GM23248 (cell line): ENCODE measurements at places on chromosomes 2 and 18.

DNA sequence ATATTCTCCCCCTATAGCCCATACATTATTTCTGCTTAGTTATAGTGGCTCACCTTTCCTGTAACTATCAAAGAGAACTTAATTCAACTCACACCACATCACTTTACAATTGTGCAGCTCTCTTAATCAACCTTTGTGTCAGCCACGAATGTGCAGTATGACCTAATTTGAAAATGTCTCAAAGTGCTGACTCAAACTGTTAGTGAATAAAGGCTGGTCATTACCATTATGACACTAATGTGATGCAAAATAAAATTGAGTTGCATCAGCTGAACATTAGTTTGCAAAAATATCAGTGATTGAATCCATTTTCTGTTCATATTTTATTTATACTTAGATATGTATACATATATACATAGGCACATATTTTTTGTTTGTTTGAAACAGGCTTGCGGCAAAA, 251.8 kb downstream of the MEIS1 start:
- DNase-seq, result peak; percentile 52

DNA sequence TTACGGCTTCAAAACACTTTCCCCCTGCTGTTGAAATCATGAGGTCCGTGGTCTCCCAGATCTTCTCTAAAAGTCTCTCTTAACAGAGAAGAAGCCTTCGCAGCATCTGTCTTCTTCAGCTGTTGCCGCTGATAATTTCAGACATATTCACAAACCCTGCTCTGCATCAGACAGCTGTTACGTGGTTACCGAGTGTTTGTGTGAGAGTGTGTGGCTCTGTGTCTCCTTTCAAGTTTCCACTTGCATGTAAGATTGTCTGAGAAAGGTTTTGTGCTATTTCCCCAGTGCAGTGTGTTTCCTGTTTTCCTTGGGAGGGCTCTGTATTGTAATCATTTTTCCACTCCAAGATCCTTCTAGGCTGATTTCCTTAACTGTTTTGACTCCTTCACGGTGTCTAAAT, 32.8 kb downstream of the MAIP1 start:
- DNase-seq, result no peak

GRCh38 chr2:235468978-235469655, 24.7 kb upstream of the AGAP1 start:
- DNase-seq, result peak; percentile 97

GRCh38 chr2:26559044-26559405, 81.1 kb upstream of the OTOF start:
- DNase-seq, result no peak

DNA sequence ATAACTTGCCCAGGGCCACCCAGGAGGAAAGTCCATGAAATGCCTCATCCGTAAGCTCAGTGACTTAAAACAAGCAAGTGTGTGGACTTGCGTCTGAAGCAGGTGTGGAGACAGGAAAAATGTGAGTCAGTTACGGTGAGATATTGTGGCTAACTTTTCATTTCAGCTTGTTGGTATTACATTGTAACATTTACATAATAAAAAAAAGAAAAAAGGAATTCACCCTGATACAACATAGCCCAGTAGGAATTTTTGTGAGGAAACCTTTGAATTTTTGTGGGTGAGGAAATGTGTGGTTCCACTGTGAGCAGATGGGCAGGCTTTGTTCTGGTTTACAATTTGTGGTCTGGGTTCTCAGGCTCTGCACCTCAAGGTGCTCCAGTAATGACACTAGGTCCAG, 33.7 kb upstream of the LYPD6B start:
- peak; percentile 62 for DNase-seq

DNA sequence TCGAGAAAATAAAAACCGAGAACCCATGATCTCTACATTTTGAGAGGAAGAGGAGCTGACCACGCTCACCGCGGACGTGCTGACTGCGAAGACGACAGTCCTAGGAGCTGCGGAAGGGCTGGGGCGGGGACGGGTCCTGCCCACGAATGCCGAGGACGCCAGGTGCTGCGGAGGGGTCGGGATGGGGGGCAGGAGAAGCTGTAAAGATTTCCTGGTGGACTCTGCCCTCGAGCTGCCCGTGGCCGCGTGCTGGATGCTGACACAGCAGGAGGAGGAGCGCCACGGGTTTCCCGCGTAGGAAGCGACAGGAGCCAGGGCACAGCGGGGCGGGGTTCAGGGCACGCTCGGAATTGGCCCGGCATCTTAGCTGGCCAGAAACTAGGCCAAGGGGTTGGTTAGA, 22.2 kb downstream of the ZSCAN30 start:
- DNase-seq, result no peak

DNA sequence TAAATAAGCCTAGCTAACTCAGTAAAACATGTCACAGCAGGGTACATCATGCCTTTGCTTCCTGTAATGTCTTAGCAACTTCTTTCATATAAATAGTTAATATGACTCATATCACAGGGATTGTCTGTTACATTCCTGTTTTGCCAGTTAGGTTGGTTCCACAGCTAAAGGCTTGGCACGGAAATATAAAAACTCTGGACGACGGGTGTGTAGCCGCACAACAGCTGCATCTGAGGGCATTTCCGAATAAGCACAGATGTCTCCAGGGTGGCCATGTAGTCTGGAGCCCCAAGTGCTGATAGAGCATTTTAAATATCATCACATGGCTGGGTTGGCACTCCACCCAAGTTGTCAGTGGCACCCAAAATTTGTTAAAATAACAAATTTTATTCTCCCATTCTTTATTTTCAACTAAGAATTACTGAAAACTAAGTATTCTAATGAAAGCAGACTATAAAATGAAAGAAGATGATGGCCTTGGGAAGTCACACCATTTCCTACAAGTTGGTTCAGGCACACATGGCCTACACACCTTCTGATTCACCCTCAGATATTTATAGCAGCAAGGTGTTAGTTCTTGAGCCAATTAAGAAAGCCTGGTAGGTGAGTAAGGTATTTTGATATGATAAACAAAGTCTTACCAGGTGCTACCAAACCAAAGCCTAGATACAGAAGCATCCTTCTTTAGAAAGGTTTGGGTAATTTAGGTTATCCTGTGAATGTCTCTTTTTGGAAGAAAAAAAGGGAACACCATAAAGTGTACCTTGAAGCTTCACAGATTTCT, 61.8 kb upstream of the STK17B start:
- peak; percentile 86 for DNase-seq

GRCh38 chr18:7301094-7301493, 70.2 kb downstream of the LRRC30 start:
- no peak for DNase-seq

DNA sequence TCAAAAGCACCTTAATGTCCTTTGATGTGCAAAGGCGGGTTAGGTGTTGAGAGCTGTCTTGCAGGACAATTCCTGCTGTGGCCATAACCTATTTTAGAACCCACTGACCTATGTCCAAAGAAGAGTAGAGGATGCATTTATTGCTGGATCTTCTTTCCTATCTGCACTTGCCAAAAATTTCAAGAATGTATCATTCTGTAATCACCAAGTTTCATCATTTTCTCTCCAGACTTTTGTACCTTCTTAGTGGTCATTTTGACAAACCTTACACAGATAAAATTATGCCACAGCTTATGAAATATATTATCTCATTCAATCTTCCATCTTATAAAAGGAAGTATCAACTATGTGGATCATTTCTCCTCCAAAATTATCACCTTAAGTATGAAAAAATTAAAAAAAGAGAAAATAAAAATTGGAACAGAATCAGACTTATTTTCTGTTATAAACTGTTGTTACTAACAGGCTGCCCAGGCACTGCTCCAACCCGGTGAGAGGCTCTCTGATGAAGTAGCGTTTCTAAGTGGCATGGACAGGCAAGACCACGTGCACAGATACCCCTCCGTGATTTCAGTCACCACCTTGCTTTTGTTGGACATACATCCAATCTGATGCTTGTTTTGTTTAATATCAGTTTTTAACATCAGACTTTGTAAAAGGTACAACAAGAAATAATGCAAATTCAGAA, 559.9 kb upstream of the ID2 start:
- peak; percentile 57 for DNase-seq

GRCh38 chr2:12534646-12535263, 182.0 kb upstream of the TRIB2 start:
- DNase-seq, result peak; percentile 97

GRCh38 chr2:21386666-21387065, 262.9 kb downstream of the TDRD15 start:
- no peak for DNase-seq

DNA sequence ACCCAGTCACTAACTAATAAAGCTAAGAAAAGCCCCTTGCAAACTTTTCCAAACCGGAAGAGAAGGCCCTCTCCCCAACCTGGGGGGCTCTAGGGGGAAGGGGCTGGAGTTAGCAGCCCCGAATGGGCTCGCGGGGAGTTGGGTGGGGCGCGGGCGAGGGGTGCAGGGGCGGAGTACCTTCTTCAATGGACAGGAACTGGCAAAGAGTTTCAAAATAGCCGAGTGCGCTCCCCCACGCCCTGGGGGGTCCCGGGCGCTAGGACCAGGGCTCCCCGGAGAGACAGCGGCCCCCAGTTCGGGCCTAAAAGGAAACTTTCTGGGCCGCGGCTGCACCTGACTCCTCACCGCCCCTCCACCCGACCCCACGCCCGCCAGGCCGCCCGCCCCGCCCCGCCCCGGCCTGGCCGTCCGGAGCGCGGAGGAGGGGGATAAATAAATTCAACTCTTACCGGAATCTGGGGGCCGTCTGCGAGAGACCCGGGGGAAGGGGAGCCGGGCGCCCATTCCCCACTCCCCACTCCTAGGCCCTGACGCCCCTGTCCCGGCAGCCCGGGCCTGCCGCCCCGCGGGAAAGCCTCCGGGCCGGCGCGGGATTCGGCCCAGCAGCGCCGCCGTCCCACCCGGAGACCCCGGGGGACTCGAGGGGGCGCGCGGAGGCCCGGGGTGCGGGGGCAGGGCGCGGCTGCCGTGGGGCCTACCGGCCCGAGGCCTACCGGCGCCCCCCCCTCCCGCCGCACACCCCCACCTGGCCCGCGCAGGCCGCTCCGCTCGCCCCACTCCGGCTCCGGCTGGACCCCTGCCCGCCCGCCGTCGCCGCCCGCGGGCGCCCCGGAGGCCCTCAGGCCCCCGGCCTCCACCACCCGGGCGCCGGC, 868 bp downstream of the INO80D start:
- DNase-seq, result peak; percentile 58

GRCh38 chr2:205915130-205915524, 170.8 kb downstream of the INO80D start:
- DNase-seq, result peak; percentile 21

DNA sequence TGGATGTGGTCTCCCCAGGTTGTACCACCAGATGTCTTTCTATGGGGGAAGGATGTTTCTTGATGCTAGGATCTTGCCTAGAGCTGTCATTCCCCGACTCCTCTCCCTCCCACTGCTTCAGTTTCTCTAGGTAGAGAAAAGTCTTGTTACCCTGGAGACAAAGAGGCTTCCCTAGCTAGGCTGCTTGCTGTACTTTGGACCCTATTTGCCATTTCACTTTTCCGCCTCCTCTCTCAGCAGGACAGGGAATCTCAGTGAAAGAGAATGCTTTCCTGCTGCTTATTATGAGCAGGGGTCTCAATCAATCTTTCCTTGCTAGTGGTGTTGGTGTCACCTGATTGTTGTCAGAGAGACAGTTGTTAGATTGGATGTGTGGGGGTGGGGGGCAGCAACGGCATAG, 818.8 kb upstream of the GYPC start:
- DNase-seq, result no peak

DNA sequence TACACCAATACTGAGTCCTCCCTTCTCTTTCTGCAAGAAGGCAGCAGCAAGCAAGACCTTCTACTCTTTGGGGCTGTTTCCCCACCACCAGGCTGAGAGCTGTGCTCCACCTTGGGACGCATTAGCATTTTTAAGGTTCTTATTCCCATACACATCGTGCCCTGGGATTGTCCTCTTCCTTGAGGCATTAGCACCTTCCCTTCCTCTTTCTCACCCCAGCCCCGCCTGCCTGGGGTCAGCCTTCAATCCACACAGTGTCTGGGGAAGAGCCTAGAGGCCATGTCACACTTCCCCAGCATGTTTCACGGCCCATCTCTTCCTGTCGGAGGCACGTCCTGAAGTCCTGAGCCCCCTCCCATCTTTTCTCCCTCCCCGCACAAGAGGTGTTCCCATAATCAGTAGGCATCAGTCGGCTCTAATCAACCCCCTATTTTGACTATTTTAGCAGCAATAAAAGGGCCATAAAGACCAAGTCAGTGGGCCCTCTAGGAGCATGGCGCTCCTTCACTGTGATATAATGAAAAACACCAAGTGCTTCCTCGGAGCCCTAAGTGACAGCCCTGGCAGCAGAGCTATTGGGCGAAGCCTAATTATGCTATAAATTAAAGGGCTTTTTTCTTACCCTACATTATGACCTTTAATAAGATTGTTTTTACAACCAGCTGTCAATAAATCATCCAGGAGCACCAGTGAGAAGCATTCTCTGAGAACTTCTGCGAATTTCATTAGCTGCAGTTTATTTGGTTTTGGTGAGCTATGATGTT, 55.0 kb upstream of the PKDCC start:
- no peak for DNase-seq

GRCh38 chr2:24121066-24121465, 2.1 kb downstream of the PFN4 start:
- no peak for DNase-seq

DNA sequence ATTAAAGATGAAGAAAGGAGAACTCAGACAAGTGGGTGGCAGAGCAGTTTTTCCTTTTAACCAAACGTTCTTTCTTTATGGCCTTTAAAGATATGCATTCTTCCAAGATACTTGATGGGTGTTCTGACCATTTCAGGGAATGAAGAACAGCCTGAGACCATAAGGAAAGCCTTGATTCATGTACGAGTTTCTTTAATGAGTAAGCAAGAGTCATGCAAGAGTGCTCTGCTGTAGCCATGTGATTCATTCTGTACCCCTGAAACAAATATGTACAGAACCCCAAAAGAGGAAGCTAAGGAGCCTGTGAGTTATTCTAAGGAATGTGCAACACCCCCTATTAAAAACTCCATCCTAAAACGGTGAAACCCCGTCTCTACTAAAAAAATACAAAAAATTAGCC, 372.8 kb downstream of the MTX2 start:
- DNase-seq, result peak; percentile 86

- DNase-seq, result peak; percentile 93
Measured at GRCh38 chr18:56233595-56233994, 404.8 kb downstream of the TXNL1 start.

GRCh38 chr18:50955253-50955652, 12.6 kb upstream of the ELAC1 start:
- DNase-seq, result no peak

- peak; percentile 90 for DNase-seq
Measured at GRCh38 chr2:180040146-180040925, 33.2 kb upstream of the CWC22 start.

- DNase-seq, result peak; percentile 84
Measured at GRCh38 chr2:190759749-190760213, 110.9 kb downstream of the NAB1 start.

DNA sequence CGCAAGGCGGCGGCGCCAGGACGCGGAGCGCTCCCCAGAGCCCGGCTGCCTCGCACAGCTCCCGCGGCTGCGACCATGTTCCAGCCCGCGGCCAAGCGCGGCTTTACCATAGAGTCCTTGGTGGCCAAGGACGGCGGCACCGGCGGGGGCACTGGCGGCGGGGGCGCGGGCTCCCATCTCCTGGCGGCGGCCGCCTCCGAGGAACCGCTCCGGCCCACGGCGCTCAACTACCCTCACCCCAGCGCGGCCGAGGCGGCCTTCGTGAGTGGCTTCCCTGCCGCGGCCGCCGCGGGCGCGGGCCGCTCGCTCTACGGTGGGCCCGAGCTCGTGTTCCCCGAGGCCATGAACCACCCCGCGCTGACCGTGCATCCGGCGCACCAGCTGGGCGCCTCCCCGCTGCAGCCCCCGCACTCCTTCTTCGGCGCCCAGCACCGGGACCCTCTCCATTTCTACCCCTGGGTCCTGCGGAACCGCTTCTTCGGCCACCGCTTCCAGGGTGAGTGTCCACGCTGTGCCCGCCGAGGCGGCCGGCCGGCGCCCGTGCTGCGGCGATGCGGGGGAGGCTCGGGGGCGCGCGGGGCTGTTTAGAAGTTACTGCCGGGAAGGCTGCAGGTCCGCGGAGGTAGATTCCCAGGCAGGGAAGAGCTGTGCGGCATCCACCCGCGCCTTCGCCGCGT, 696 bp downstream of the EMX1 start:
- no peak for DNase-seq
